ENCODE measurements at places on chromosomes 6 and 20. TPM values are rescaled to one million over a fixed set of nuclear protein-coding genes. Genes with fewer than 3 reads are reported as not detected.

DNA sequence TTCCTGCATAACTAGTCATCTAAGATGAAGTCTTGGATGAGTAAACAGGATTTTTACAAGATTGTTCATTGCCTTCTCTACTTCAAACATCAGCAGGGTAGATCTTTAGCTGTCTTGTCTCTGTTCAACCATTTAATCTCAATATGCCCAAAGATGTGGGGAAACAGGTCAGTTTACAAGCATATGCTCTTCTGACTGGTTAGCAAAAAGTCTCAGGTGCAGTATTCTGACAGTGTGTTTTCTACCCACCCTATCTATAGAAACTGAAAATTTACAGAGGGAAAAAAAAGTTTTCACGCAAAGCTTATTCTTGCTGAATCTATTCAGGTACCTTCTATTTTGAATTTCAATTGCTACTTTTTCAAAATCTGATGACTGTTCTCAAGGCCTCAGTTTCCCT is 29.0 kb downstream of the MAP3K5 start:
- DNase-seq = no peak

DNA sequence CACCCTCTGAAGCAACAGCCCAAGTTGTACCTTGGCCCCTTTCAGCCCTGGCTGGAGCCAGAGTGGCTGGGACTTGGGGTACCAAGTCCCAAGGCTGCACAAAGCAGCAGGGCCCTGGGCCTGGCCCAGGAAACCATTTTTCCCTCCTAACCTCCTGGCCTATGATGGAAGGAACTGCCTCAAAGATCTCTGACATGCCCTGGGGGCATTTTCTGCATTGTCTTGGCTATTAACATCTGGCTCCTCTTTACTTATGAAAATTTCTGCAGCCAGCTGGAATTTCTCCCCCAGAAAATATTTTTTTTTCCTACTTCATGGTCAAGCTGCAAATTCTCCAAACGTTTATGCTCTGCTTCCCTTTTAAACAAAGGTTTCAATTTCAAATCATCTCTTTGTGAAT is 269.4 kb upstream of the CDYL start:
- no peak for DNase-seq

DNA sequence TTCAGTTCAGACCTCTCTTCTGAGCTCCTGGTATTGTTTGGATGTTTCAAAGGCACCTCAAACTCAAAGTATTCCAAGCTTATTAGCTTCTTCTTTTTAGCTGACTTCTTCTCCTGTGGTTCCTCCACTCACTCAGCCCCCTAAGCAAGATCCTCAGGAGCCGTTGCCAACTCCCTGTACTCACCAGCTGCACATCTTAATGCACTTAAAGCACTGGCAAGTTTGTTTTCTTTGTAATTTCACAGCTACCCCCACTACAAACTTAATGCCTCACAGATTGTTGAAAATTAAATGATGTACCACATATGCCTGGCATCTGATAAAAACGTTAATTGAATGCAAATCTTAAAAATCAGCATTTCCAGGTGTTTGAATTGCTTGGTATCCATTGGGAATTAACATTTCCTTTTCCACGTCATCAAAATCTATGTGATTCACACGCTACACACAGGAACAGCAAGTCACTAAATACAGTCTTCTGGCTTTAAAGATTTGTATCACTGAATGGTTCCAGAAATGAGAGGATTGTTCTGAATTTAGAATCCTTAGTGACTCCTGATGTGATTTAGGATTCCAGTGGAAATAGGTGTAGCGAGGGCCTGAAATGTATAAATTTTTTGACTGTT is 24.5 kb downstream of the CALHM6 start:
- DNase-seq = no peak

GRCh38 chr6:5537967-5538366 is 276.7 kb downstream of the FARS2 start:
- DNase-seq = no peak

GRCh38 chr20:46151936-46152335 is 33.8 kb downstream of the CD40 start:
- DNase-seq = no peak

GRCh38 chr6:64815718-64816117 is 891.3 kb downstream of the EYS start:
- no peak for DNase-seq

- DNase-seq = no peak
These were observed 860.4 kb downstream of the EPHA7 start for GRCh38 chr6:92559003-92559402.

DNA sequence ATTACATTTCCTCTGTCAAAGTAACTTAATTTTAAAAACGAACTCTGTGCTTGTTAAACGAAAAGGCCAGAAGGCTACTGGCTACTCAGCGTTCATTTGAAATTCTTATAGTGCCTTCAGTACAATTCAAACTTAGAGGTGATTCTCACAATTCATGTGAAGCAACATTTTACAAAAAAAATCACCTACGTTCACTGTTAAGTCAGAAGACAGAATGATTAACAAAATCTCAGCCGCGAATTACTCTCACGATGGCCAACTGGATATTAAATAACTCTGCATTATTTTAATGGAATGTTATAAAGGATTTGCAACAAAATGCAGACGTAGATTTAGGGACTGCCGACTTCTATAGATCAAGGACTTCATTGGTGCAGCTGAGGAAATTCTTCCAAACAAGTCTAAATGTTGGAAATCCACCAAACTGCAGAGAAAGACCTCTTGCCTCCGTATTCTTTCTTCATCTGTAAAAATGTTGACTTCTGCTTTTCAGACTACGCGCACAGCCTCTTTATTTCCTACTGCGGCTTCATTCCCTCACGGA is 1.6 kb upstream of the QKI start:
- DNase-seq = no peak

GRCh38 chr6:127768223-127768622 is 132.6 kb downstream of the THEMIS start:
- no peak for DNase-seq

The C20orf144 gene
- not detected for total RNA-seq

The PLN gene
- total RNA-seq = not detected

The BACH2 gene
- total RNA-seq = 1.3 TPM

The RIPK1 gene
- total RNA-seq = 12.6 TPM
